ENCODE measurements at places on chromosomes 12 and 14. TPM values are rescaled to one million over a fixed set of nuclear protein-coding genes. Genes with fewer than 3 reads are reported as not detected.

Gene BBOF1
- total RNA-seq, result 4.7 TPM

Gene GALNT4
- 14.3 TPM for total RNA-seq

Gene SDR9C7
- 0.27 TPM for total RNA-seq

Gene UNC79
- total RNA-seq, result 0.21 TPM

Gene MIP
- total RNA-seq, result not detected

Gene MAGOHB
- total RNA-seq, result 25.3 TPM

Gene GAS2L3
- 12.8 TPM for total RNA-seq

Gene CFAP251
- total RNA-seq, result 6.9 TPM

Gene MYL2
- 0.81 TPM for total RNA-seq

Gene GOLGA5
- 41.9 TPM for total RNA-seq

Gene FKBP11
- 22.2 TPM for total RNA-seq

Gene DDX11
- total RNA-seq, result 42.8 TPM

Gene C12orf57
- total RNA-seq, result 416 TPM

Gene NR1H4
- total RNA-seq, result 1.9 TPM

Gene IL25
- not detected for total RNA-seq

Gene AKAP6
- 104 TPM for total RNA-seq

Gene CCDC198
- total RNA-seq, result not detected

Gene RAPGEF3
- 40.9 TPM for total RNA-seq

Gene FOXN4
- total RNA-seq, result not detected

Gene RHOJ
- total RNA-seq, result 23.4 TPM

Gene SLC38A4
- total RNA-seq, result 0.14 TPM

Gene RNASE7
- 0.27 TPM for total RNA-seq

Gene SSPN
- 50.9 TPM for total RNA-seq

Gene SERPINA9
- not detected for total RNA-seq

Gene LYZ
- 91.2 TPM for total RNA-seq

Gene PTGER2
- total RNA-seq, result 4.3 TPM

Gene LUM
- total RNA-seq, result 257 TPM

Gene ESR2
- total RNA-seq, result 0.71 TPM

Gene TMTC1
- 160 TPM for total RNA-seq

Measured in thoracic aorta (tissue), 2 donors.